ENCODE measurements at places on chromosomes 16 and 17.
A peak's percentile ranks its signal among the peaks of the same experiment; 100 is the strongest.

DNA sequence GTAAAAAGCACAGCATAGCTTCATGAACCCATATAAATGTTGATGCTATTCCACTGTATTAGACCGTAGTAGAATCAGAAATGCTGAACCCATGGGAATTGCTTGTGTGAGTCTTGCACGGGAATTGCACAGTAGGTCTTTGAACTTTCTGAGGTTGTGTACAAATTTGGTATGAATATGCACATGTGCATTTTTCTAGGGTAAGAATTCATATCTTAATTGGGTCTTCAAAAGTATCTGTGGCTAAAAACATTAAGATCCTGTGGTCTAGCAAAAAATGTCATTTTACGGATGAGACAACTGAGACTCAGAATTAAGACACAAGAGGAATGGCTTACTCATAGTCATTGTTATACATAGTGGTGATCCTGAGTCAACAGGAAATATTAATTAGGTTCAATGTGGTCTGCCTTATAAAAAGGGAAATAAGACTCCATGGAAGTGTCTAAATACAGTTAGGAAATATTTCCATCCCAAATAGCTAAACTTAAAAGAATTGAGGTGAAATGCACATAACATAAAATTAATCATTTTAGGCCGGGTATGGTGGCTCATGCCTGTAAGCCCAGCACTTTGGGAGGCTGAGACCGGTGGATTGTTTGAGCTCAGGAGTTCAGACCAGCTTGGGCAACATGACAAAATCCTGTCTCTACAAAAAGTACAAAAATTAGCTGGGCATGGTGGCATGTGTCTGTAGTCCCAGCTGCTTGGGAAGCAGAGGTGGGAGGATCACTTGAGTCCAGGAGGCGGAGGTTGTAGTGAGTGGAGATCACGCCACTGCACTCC lies 22.8 kb downstream of the TAOK1 start:
- DNase-seq, result no peak

- no peak for DNase-seq
Observed at GRCh38 chr17:74680941-74681340, 31.8 kb downstream of the CD300LF start.

DNA sequence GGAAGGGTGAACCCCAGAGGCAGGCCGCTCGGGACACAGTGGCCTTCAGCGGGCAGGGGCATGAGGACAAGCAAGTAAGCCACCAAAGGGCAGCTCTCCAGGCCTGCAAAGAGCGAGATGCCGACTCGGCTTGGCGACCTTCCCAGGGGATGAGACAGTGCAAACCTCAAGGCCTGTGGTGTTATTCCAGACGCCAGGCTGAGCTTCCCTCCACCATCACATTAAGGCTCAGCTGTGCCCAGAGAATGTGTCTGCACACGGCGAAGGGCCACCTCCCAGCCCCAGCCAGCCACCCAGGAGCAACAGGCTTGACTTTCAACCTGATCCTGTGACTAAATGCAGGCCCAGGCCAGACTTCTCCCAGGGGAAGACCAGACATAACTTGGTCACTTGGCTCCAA lies 251.4 kb downstream of the SOX9 start:
- DNase-seq, result no peak

DNA sequence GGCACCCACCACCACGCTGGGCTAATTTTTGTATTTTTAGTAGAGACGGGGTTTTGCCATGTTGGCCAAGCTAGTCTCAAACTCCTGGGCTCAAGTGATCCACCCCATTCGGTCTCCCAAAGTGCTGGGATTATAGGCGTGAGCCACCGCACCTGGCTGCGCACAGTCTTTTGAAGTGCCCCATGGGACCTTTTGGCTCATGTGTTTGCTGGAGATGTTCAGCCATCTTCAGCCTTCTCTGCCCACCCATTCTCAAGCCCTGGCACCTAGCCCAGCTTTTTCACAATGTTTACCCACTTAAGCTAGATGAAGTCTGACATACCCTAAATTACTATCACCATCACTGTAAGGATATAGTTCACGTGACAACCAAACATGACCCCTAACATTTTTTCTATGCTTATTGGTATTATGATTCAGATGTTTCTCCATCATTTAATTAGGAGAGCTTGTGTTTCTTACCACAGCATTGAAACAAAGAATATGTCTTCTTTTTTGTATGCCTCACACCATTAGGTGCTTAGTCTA lies 32.3 kb downstream of the PECAM1 start:
- DNase-seq, result peak; percentile 94

DNA sequence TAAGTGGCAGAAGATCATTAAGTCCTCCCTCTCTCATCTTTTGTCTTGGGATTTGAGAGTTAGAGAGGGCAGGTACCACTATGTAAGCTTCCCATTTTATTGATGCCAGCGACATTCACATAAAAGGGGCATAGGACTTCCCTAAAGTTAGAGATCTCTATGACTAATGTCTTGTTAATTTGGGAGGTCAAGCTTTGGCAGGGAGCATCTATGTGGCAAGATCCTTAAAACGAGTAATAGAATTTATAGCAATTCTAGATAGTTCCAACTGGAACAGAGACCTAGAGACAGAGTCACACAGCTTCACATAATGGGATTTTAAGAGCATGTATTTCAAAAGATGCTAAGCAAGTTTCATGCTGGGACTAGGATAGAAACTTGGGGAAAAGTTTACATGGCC lies 308.0 kb downstream of the MAP2K6 start:
- no peak for DNase-seq

DNA sequence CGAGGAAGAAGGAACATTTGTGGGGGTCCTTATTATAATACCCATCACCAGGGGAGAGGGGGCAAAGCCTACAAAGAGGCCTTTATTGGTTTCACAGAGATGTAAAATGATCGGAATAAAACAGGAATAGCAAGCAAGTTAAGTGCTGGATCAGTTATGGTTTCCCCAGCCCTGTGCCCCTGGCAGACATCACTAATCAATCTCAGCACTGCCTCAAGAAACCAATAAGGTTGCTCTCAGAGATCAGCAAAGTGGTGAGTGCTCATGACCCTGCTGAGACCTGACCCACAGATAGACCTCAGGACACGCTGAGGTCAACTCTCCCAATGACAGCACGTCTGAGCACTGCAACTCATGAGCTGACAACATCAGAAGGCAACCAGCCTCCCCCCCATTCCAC lies 66.3 kb downstream of the ZNF423 start:
- DNase-seq, result no peak

DNA sequence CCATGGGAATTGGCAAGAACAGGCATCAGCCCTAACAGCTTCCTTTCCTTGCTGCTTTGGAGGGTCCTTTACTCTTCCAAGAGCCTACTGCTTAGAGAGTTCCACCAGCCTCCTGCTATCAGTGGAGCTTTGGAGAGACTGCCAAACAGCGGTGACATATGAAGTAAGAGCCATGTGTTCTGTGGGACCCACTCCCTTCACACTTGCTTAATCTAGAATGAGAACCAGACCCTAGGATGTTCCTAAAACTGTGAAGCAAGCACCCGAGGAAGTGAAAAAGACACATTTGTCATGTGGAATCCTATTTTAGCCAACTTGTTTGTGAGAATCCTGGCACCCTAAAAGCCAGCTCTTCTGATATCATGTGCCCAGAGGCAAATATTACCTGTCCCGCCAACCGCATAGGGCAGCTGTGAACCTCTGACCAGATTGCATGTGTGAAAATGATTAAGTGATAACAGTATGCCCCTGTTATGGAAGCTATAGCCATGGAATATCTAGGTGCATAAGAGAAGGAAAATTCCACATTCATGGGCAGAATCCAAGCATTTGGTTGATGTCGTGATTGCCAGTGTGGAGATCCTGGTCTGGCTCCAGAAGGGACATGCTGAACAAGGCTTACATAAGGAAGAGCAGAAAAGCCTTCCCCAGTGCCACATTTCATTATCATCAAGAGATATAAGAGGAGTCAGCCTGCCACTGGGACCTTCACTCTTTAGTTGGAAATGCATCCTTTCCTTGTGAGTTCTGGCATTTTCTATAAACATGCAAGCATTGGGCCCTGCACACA lies 18.7 kb downstream of the RCVRN start:
- no peak for DNase-seq

DNA sequence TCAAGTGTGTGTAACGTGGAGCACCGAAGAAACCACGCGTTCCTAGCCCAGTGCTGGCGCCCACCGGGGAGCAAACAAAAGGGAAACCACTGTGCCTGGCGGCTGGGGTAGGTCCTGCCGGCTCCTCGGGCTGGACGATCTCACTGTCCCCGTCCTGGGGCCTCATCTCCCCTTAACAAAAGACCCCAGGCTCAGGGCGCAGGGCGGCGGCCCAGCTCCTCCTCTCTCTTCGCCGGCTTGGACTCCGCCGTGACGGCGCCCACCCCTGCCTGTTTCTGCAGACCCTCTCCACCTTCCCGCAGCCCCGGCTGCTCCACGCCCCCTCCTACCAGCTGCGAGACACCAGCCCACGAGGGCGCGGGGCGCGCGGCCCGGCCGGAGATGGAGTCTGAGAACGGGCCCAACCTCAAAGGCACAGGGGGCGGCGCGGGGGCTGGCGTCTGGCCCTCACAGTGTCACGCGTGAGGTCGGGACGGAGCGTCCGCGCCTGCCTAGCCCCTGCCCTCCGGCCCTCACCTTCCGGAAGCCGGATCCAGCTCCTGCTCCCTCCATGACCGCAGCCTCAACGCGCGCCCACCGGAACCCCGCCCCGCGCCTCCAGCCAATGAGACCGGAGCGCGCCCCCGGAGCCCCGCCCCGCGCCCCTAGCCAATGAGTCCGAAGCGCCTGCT lies at the start of gene CENPX:
TSS of gene CENPX (minus strand) at position 569 of the 671 bp plus-strand sequence. CDS start at position 552, 17 bp downstream.
- no peak for DNase-seq

GRCh38 chr16:84821179-84821578 lies 1.4 kb downstream of the CRISPLD2 start:
- DNase-seq, result no peak

DNA sequence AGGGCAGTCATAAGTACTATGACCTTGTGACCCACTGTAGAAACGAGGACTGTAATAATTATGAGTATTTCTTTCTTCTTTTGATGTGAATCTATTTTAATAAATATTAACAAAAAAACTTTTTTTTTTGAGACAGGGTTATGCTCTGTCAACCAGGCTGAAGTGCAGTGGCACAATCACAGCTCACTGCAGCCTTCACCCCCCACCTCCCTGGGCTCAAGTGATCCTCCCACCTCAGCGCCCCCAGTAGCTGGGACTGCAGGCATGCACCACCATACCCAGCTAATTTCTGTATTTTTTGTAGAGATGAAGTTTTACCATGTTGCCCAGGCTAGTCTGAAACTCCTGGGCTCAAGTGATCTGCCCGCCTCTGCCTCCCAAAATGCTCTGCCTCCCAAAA lies 32.6 kb downstream of the SCPEP1 start:
- no peak for DNase-seq

DNA sequence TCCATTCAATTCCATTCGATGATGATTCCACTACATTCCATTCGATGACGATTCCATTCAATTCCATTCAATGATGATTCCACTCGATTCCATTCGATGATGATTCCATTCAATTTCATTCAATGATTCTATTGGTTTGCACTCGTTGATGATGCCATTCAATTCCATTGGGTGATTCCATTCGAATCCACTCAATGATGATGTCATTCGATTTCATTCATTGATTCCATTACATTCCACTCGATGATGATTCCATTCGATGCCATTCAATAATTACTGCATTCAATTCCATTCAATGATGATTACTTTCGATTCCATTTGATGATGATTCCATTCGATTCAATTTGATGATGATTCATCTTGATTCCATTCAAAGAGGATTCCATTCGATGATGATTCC lies 1299.4 kb downstream of the TP53TG3F start:
- DNase-seq, result no peak

DNA sequence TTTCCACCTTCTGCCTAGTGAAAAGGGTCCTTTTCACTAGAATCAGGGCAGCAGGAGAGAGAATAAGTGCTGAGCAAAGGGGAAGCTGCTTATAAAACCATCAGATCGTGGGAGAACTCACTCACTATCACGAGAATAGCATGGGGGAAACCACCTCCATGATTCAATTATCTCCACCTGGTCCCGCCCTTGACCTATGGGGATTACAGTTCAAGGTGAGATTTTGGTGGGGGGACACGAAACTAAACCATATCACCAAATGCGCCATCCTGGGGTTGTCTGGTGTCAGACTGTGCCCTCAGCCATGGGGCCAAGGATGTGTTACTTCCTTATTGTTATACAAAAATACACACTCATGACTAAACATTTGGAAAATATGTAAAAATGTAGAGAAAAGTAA lies 10.4 kb upstream of the KATNB1 start:
- no peak for DNase-seq

GRCh38 chr16:84841787-84842300 lies 22.1 kb downstream of the CRISPLD2 start:
- DNase-seq, result peak; percentile 87

- no peak for DNase-seq
Observed at GRCh38 chr17:60127068-60128064, 22.4 kb upstream of the CA4 start.

GRCh38 chr16:52469775-52470174 lies 77.2 kb downstream of the TOX3 start:
- DNase-seq, result peak; percentile 37

- no peak for DNase-seq
Observed at GRCh38 chr16:71327720-71328119, 30.8 kb upstream of the CALB2 start.

GRCh38 chr16:5678371-5678770 lies 580.8 kb upstream of the EEF2KMT start:
- DNase-seq, result no peak

GRCh38 chr17:1120596-1121441 lies 59.0 kb downstream of the ABR start:
- DNase-seq, result no peak

GRCh38 chr16:89801800-89802199 lies 14.6 kb downstream of the FANCA start:
- no peak for DNase-seq

DNA sequence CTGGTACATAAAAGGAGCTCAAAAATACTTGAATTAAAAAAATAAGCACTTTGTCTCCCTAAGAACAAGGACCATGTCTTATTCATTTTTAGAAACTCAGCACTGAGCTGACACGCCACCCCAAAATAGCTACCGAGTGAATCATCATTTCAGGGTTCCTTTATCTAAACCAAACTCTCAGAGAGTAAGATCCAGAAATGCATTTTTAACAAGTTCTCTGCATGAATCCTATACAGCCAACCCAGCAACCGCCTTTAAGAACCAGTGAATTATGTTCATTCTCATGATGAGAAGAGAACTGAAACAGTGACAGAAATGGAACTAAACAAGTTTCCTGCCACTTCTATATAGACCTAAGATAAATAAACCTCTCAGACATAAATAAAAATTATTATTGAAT lies 8.7 kb downstream of the C16orf87 start:
- DNase-seq, result no peak

DNA sequence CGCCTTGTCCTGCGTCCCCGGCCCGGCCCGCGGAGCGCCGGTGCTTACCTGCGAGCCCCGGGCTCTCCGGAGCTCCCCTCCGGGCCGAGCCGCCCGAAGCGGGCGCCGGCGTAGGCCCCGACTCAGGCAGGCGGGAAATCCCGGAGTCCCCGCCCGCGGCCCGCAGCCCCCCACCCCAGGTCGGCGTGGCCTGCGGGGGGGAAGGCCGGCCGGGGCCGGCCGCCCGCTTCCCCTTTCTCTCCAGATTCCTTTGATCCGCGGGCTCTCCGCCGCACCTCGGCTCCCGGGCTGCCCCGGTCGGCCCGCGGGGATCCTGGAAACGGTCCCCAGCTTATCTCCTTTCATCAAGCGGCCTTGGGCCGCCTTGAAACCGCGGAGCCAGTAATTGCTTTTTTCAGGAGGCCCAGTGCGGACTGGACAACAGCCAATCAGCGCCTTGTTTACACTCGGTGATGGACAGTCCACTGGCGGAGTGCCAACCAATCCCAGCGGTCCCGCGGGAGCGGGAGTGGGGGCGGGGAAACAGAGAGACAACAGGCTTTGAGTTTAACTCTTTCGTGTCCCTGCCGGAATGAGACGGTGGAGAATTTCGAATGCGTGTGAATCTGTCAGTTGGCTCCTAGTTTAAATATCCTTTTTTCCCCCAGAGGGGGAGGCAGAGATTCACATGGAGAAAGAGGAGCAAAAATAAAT lies 1.4 kb upstream of the BAHCC1 start:
- peak; percentile 99 for DNase-seq

Measured in DMS153 (cell line).